ENCODE measurements at places on chromosomes 4 and X. TPM values are rescaled to one million over a fixed set of nuclear protein-coding genes. Genes with fewer than 3 reads are reported as not detected.

- no peak for DNase-seq
These were observed 8.3 kb downstream of the PRRG1 start for GRCh38 chrX:37357436-37357835.

DNA sequence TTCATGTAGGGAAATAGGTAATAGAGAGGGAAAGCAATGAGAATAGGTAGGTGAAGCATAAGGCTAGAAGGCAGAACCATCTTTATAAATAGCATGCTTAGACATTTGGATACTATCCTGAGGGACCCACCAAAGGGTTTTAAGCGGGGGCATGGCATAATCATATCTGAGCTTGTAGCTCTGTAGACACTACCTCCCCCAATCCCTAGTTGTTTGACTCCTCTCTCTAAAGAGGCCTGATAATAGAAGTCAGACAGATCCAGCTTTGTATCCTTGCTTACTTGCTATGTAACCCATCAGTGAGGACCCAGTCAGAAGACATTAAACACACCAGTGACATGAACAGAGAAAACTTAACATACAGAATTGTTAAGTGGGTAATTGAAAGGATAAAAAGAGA lies 58.7 kb downstream of the SCFD2 start:
- no peak for DNase-seq

RPL9 gene
- 5,917 TPM for total RNA-seq

SH3D19 gene
- 8.2 TPM for total RNA-seq

- no peak for DNase-seq
These were observed 132.3 kb downstream of the HMX1 start for GRCh38 chr4:8739317-8739716.

- no peak for DNase-seq
These were observed 738.0 kb upstream of the AADAT start for GRCh38 chr4:170827562-170828274.

DNA sequence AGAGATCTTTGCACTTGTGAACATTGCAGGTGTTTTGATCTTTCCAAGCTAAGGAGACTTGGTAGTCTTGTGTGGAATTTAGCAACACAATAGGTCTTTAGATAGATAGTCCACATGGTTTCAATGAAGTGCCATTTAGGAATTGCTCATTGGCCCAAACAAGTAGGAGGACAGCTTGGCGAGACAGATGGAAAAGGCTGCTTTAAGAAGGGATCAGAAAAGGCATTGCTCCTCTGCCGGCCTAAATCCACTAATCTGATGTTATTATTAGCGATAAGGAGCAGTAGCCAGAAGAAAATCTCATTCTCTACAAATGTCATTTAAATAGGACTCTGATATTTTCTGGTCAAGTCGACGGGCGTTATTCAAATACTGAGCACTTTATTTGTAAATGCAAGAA lies 99.7 kb downstream of the AFF2 start:
- no peak for DNase-seq

- DNase-seq, result no peak
These were observed 32.3 kb downstream of the SH3RF1 start for GRCh38 chr4:169238445-169238844.

- no peak for DNase-seq
These were observed 37.6 kb downstream of the EFHC2 start for GRCh38 chrX:44305921-44306320.

DNA sequence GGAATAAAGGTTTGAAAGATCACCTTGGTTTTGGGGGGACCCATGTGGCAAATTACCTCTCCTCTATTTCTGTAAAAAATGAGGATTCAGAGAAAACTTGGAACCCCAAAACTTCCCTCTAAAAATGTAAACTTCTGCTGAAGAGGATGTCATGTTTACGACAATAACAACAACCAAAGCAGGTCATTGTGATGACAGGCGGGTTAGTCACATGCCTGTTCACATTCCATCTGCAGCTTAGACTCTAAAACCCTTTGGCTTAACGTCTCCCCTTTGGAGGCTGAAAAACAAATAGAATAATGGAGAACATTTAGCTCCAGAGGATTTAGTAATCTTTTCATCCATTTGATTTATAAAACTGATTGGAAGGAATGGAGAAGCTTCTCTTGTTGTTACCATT lies 75.0 kb upstream of the FAM9C start:
- DNase-seq, result no peak

GRCh38 chr4:48196758-48197504 lies 62.9 kb upstream of the TXK start:
- no peak for DNase-seq

HDX gene
- 11.4 TPM for total RNA-seq

NDNF gene
- total RNA-seq, result 4.1 TPM

DNA sequence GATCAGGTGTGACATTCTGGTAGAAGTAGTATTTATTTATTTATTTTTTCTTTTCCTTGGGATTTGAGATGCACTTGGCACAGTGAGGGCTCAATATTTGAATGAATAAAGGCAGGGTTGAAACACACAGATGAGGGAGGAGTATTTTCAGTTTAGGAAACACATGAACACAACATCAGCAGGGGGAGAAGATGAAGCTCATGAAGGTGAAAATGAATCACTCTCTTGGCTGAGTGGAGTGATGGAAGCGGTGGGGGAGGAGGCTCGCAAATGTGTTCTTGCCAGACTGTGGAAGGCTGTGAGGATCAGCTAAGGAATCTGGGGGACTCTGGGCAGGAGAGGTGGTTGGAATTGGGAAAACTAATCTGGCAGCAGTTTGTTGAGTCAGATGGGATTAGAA lies 55.3 kb downstream of the ARHGAP10 start:
- DNase-seq, result no peak

GRCh38 chr4:185911556-185912064 lies 99.6 kb upstream of the SORBS2 start:
- DNase-seq, result no peak

SPANXD gene
- total RNA-seq, result not detected

CCNB3 gene
- total RNA-seq, result 0.41 TPM

CT47B1 gene
- total RNA-seq, result not detected

DNA sequence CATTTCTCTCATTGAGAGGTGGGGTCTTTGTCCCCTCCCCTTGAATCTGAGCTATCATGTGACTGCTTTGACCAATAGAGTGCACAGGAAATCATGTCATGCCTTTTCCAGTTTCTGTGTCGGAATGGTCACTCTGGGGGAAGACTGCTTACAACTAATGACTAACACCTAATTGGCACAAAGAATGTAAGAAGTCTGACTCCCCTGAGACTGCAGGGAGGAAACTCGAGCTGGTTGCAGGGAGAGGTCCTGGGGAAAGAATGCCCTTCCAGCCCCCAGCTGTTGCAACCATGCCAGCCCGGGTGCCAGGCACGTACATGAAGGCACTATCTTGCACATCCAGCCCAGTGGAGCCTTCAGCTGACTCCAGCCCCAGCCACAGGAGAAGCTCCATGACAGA lies 254.2 kb downstream of the DHX15 start:
- DNase-seq, result no peak

GRCh38 chrX:54479136-54480111 lies 16.6 kb downstream of the FGD1 start:
- DNase-seq, result no peak

GRCh38 chr4:15638418-15638817 lies 16.7 kb downstream of the FBXL5 start:
- DNase-seq, result no peak

MAGEB3 gene
- total RNA-seq, result not detected

DNA sequence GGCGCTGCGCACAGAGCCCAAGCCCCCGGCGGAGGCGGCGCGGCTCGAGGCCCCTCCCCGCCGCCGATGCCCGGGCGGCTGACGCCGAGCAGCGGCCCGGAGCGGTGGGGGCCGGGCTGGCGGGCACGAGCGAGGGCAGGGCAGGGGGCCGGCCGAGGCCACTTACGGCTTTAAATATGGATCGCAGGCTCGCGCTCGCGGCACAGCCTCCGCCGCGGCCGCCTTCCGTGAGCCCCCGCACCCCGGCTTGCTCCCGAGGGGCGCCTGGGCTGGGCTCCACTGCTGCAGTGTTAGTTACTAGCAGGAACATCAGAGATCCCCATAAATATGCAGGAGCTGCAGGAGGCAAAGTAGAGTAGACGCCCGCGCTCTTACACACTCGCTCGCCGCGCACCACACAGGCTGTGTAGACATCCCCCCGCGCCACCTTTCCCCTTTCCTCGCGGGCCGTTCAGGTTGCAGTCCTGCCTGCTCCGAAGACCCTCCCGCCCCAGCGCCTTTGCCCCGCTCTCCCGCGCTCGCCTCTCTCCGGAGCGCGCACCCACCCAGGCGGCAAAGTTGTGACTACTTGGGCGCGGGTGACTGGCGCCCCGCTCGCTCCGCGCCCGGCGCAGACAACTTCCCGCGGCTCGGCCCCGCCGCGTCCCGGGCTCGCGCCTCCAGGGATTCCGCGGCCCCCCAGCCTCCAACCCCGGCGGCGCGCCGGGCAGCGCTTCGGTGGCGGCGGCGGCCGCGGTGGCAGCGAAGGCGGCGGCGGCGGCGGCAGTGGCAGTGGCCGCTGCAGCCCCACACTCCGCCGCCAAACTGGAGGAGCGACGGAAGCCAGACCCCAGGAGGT lies 152.0 kb upstream of the SLC4A4 start:
- peak; percentile 77 for DNase-seq

GRCh38 chr4:174241162-174241561 lies 42.3 kb downstream of the FBXO8 start:
- no peak for DNase-seq

GRCh38 chr4:157013656-157014055 lies 42.1 kb upstream of the PDGFC start:
- no peak for DNase-seq

All from frontal cortex (tissue), 4 donors.